ENCODE measurements at places on chromosomes 1 and 21.

DNA sequence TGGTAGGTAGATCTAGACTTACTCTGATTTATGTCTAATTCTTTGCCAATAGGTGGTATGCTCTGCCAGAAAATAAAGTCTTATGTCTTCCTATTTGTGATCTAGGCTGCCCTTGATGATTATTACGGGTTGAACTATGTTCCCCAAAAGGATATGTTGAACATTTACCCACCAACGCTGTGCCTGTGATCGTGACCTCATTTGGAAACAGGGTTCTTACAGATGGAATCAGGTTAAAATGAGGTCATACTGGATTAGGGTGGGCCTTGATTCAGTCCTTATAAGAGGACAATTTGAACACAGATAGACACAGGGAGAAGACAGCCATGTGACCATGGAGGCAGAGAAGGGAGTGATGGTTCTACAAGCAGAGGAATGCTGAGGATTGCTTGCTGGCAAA, 95.1 kb upstream of the BCAR3 start:
- no peak for DNase-seq

DNA sequence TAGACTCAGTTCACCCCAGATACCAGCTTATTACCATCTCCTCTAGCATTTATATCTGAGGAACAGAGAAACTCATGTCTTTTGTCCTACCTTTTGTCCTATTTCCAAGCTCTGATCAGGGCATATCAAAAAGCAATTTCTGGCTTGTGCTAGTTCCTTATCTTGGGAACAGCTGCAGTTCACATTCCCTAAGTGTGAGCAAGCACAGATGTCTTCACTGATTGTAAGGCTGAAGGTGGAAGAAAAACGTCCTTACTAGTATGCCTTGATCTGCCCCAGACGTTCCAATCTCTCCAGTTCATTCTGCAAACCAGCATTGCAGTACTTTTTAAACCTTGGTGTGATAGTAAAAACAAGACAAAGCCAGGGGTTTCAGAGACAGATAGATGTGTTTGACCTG, 139.8 kb downstream of the NCAM2 start:
- DNase-seq, result no peak

- DNase-seq, result no peak
These were observed 73.6 kb downstream of the GNG12 start for GRCh38 chr1:67759692-67760029.

DNA sequence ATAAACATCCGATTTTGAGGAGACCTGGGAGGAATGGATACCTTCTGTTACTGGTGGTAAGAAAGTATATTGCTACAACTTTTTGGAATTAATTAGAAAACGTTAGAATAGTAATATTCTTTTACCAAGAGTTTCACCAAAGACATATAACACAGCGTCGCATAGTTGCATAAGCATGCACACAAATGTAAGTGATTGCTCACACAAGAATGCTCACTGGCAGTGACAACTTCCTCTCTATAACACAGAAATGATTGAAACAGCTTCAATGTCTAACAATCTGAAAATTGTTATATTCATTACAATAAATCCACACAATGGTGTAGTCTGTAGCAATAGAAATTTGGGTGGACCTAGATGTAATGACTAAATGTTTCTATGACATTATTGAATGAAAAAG, 998.6 kb downstream of the TTLL7 start:
- no peak for DNase-seq

DNA sequence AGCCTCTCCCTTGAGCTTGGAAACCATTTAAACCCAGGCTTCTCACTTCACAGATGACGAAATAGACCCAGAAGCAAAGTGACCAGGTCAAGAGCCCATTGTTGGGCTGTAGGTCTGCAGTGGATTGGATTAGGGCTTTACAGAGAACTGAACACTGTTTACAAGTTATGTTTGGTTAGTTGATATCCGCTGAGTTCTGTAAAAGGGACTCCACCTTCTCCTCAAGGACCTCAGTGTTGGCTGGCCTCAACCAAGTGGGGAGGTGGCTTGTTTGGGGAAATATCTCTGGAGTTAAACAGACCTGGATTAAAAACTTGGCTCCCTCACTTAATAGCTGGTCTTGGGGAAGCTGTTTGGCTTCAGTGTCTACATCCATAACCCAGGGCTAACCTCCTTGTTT, 88.1 kb downstream of the UCK2 start:
- DNase-seq, result no peak

GRCh38 chr1:7842517-7842916, 10.3 kb downstream of the UTS2 start:
- no peak for DNase-seq

GRCh38 chr1:233081735-233082134, 131.3 kb downstream of the NTPCR start:
- no peak for DNase-seq

DNA sequence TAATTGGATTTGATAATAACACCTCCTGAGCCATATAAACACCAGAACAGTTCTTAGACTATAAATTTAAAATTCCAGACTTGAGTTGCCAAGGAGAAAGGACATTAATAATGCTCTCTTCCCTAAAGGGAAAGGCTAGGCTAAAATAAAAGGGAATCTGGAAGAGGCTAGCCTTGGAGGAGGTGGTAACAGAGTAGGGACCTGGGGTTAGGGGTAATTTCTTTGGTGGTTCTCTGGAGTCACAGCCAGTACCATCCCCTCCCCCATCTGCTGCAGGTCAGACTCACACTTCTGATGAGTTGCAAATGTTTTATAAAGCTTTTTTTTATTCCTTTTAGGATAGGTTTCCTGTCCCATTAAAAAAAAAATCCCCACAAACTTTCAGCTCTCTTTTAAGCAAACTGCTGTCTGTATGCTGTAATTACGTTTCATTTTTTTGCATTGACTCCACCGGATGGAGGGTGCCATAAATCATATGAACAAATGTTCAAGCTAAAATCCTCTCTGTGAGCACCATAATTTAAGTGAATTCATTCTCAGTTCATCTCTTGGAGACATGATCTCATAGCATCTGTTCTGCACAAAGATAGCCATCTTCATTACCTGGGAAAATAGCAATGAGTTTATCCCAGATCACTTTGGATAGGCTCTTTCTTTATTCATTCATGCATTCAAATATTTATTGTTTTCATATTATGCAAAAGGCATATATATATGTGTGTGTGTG, 379.6 kb downstream of the TTLL7 start:
- no peak for DNase-seq

DNA sequence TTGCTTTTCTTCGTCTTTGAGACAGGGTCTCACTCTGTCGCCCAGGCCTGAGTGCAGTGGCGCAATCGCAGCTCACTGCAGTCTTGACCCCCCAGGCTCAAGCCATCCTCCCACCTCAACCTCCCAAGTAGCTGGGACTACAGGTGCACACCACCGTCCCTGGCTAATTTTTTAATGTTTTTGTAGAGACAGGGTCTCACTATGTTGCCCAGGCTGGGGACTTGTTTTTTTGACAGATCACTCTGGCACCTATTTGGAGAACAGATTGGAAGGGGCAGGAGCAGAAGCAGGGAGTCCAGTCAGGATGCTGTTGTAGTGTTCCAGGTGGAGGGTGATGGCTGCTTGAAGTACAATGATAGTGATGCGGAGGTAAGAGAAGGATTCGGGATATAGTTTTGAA, 12.7 kb upstream of the KDM4A start:
- no peak for DNase-seq

DNA sequence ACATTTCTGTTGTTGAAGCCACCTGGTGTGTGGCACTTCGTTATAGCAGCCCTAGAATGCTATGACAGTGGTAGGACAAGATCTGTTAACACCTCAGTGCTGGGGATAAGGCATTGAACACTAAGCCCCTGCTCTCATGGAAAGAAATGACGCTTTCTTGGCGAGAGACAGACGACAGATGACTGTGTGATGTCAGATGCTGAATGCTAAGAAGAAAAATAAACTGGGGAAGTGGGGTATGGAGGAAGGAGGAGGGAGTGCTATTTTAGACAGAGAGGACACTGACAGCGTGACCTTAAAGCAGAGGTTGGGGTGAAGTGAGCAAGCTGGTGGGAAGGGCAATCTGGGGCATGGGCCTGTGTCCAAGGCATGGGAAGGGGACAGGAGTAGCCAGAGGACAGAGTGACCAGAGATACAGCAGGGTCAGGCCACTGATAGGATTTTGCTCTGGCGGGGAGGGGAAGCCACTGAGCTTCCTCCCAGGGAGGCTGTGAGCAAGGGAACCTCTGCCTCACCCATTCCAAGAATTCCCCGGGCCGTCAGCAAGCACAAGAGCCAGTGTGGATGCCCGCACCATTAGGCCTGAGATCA, 15.2 kb downstream of the DOP1B start:
- no peak for DNase-seq

- DNase-seq, result no peak
These were observed 2.0 kb downstream of the MTX1 start for GRCh38 chr1:155210314-155211104.

- DNase-seq, result no peak
These were observed 11.9 kb upstream of the TCP10L start for GRCh38 chr21:32597205-32597604.

DNA sequence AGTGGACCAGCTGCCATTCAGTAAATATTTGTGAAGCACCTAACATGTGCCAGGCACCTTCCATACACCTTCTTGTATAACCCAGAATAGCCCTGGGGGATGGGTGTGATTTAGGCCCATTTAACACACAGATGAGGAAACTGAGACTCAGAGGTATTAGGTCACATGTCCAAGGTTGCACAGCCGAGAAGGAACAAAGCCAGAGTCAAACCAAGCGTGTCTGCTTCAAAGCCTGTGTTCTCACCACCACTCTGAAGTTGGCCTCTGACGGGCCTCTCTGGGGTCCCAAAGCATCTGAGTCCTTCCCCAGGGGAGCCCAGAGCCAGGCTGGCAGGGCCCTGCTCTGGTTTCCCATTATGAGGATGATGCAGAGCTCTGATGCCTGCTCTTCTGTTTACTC, 65.1 kb downstream of the LACTBL1 start:
- no peak for DNase-seq

DNA sequence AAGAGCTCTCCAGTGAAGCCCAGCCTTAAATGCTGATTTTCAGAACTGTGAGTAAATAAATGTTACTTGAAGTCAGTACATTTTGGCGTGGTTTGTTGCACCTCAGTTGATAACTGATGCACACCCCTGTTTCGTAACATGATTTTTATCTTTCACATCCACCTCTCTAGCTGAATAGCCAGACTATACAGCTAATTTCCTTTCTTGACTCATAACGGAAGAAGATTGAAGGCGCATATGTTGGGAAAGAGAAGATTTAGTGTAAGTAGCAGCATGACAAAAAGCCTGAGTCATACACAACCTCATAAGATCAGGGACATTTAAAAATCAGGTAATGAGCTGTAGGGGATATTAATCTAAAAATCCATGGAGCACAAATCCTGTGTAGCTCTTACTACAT, 716.2 kb upstream of the ZP4 start:
- no peak for DNase-seq

GRCh38 chr21:38747810-38748209, 57.9 kb upstream of the ETS2 start:
- no peak for DNase-seq

DNA sequence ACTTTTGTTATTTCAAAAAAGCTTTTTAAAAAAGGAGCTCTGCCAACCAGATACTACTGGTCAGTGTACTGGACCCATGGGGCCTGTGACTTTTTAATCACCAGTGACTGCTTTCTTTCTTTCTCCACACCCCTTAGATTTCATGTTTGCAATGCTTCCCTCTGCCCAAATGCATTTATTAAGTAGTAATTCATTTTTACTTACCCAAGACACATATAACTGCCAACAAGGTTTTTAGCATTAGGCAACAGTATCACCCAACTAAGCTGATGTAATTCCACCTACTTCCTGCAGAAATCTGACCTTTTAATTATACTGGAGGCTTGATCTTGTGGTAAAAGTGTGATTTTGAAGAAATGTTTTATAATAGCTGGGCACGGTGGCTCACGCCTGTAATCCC, 12.5 kb downstream of the MECR start:
- DNase-seq, result no peak

- DNase-seq, result no peak
These were observed 11.4 kb downstream of the KRTAP10-1 start for GRCh38 chr21:44528634-44528995.

- DNase-seq, result no peak
These were observed 5.2 kb upstream of the CSF3R start for GRCh38 chr1:36487906-36488305.

DNA sequence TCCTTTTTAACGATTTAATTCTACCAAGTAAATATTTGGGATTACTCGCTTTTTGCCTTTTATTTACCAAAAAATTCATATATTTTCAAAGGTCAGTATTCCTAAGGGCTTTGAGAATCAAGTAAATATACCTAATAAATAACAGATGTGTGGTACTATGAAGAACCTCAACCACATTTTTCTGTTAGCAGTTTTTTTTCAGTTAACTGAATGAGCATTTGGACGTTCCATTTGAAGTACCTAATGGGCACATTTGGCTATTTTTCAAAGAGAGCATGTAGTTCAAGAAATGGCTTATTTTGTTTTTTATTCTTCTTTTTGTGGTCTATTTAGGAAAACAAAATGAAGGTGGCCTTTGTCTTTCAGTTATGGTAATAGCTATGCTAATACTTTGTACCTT, 253.0 kb downstream of the GPR52 start:
- DNase-seq, result no peak

- DNase-seq, result no peak
These were observed 74.0 kb upstream of the DEPDC1 start for GRCh38 chr1:68570871-68571270.

- no peak for DNase-seq
These were observed 89.2 kb downstream of the TTLL7 start for GRCh38 chr1:83909687-83910086.

DNA sequence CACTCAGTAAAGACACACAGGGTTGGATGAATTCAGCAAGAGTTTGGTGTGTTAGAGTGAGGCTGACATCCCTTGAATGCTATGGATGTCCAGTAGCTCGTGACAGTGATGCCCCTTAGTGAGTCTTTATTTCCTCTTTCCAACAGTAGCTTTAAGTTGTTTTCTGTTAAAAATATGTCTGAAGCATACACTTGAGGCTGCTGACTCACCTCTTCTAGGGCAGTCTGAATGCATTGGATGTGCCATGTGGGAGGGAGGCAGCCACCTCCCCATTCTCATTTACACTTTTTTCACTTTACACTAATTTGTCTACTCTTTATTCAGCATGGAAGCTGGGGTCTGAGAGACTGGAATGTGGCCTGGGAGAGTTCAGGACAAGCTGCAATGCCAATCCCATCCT, 17.6 kb downstream of the NOS1AP start:
- no peak for DNase-seq

DNA sequence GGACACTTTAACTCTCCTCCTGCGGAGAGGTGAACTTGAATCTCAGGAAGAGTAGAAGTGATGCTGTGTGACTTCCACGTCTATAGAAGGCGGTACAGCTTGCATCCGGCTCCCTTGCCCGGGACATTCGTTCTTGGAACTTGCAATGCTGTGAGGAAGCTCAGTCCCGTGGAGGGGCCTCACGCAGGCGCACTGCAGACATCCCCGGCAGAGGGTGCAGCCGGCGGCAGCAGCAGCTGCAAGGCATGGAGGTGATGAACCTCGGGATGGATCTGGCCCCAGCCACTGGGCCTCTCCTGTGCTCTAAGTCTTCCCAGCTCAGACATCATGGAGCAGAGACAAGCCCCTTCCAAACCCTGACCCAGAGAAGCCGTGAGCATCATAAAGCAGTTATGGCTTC, 61.8 kb upstream of the SOD1 start:
- DNase-seq, result no peak

- DNase-seq, result no peak
These were observed 281.2 kb downstream of the AKT3 start for GRCh38 chr1:243568793-243569192.
